ENCODE measurements at places on chromosomes 3 and 15. TPM values are rescaled to one million over a fixed set of nuclear protein-coding genes. Genes with fewer than 3 reads are reported as not detected.

ATP13A3 gene
- 201 TPM for total RNA-seq

ALDH1L1 gene
- total RNA-seq: 21.5 TPM

CPEB1 gene
- not detected for total RNA-seq

FEZF2 gene
- not detected for total RNA-seq

ALDH1A2 gene
- total RNA-seq: 0.85 TPM
